ENCODE measurements at places on chromosomes 11 and 22.

DNA sequence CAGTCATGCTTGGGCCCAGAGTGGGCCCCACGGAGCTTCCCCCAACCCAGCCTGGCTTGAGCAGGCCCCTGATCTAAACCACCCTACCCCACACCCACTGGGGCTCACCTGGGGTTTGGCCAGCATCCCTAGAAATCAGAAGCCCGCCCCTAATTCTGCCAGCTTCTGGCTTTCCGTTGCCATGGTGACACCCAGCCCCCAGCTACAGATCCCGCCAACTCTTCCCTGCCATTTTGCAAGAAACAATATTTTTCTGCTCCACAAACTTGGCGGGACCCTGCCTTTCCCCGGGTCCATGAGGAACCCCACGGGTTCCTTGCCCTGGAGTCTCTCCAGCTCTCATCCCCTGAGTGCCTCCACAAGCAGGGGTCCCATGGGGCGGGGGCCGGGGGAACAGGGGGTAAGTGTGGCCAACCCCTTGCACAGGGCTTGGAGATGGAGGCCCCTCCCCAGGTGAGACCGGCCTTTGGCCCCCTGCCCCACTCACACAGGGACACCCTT lies 90.0 kb downstream of the CDKN1C start:
- no peak overlapping the region for H3K4me3 ChIP-seq
- no peaks in the 10 kb centered on the region for H3K4me1 ChIP-seq
- H3K27ac ChIP-seq, result no peak overlapping the region
- H3K36me3 ChIP-seq, result no peaks in the 10 kb centered on the region
- no peaks in the 10 kb centered on the region for H3K27me3 ChIP-seq
- DNase-seq, result no peak

DNA sequence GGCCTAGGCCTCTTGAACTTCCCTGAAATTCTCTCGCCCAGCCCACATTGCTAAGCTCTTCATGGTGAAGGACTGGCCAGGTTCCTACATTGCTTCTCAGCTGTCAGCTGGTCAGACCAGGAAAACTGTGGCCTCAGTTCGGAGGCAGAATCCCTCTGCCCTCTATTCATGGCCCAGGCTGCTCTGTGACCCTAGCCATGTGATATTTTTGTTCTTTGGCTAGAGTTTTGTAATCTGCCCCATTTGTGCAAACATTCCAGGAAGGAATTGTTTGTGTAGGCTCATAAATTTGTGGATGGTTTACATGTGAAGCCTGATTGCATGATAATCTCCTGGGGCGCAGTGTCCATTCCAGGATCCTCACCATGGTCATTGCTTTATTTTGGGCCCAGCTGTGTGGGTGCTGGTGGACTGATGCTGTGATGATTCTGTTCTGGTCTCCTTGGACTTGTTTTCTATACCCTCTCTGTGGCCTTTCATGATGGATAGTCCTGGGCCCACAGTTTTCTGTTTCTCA lies 149.1 kb upstream of the E2F8 start:
- peaks cover 4% of the 10 kb centered on the region for H3K4me1 ChIP-seq
- DNase-seq, result no peak
- peaks cover 6% of the 10 kb centered on the region for H3K27me3 ChIP-seq
- H3K36me3 ChIP-seq, result no peaks in the 10 kb centered on the region
- H3K27ac ChIP-seq, result no peak overlapping the region

DNA sequence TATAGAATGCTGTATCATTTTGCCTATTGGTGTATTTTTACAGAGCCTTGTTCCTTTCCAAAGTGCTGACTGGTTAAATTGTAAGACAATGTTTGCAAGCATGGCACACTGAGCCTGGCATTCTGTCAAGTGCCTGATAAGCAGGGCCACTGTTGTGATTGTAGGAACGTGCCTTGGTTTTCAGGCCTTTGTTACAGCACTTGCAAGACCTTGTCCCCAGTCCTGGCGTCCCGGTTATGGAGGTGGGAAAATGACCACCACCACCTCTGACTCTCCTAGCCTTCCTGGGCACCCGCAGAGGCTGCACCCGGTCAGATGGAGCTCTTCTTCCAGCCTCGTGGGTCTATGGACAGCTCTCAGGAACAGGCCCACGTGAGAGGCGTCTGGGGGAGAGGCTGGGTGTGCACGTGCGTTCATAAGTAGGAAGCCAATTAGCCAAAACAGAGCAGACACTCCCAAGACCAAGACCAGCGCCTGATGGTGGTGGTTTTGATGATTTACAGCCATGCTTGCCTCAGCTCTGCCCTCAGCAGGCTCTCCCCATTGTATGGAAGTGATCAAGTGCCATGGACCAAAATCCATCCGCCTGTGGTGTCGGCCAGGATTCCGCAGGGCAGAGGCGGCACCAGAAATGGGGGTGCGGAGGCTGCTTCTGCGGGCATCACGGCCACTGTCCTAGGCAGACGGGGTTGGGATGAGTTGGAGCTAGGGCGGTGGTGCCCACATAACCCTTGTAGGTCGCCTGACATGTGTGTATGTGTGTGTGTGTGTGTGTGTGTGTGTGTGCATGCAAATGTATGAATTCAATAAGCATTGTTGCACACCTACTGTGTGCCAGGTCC lies 89.8 kb downstream of the RTL6 start:
- H3K27ac ChIP-seq, result no peak overlapping the region
- no peaks in the 10 kb centered on the region for H3K27me3 ChIP-seq
- H3K4me1 ChIP-seq, result no peaks in the 10 kb centered on the region
- H3K4me3 ChIP-seq, result no peak overlapping the region

DNA sequence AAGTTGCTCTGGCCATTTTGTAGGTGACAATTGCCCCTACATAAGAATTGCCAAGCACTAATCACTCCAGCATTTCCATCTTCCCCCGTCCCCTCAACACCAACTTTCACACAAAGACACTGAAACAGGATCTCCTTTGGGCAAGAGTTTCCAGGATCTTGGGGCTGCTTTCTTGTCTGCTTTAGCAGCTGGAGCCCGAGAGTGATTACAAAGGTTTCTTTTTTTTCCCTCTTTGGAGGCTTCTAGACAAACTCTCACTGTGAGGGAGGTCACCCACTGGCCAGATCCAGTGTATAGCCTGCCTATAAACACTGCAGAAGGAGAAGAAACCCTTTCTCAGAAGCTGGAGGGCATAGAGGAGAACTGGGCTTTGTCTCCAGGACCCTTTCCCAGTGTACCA lies 92.5 kb downstream of the APIP start:
- H3K27ac ChIP-seq, result no peak overlapping the region
- peaks cover 10% of the 10 kb centered on the region for H3K27me3 ChIP-seq
- no peak overlapping the region for H3K4me3 ChIP-seq
- DNase-seq, result no peak
- peaks cover 2% of the 10 kb centered on the region for H3K4me1 ChIP-seq
- H3K36me3 ChIP-seq, result no peaks in the 10 kb centered on the region

DNA sequence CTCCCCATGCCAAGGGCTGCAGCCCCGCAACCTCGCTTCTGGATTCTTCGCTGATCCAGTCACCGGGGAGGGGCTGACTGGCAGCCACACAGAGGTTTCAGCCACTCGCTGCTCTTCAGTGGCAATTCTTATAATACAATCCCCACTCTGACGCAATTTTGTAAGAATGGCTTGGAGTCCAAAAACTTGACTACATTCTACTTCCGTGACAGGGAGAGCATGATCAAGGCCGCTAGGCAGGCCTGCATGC lies 14.9 kb downstream of the PPM1F start:
- H3K27me3 ChIP-seq, result no peaks in the 10 kb centered on the region
- DNase-seq, result no peak
- peak overlapping the region; percentile 90 for H3K27ac ChIP-seq
- H3K4me3 ChIP-seq, result peak overlapping the region; percentile 77

GRCh38 chr11:119847853-119848252 lies 118.9 kb upstream of the NECTIN1 start:
- DNase-seq, result no peak
- no peak overlapping the region for H3K27ac ChIP-seq
- no peak overlapping the region for H3K4me3 ChIP-seq
- H3K36me3 ChIP-seq, result no peaks in the 10 kb centered on the region
- no peaks in the 10 kb centered on the region for H3K4me1 ChIP-seq

DNA sequence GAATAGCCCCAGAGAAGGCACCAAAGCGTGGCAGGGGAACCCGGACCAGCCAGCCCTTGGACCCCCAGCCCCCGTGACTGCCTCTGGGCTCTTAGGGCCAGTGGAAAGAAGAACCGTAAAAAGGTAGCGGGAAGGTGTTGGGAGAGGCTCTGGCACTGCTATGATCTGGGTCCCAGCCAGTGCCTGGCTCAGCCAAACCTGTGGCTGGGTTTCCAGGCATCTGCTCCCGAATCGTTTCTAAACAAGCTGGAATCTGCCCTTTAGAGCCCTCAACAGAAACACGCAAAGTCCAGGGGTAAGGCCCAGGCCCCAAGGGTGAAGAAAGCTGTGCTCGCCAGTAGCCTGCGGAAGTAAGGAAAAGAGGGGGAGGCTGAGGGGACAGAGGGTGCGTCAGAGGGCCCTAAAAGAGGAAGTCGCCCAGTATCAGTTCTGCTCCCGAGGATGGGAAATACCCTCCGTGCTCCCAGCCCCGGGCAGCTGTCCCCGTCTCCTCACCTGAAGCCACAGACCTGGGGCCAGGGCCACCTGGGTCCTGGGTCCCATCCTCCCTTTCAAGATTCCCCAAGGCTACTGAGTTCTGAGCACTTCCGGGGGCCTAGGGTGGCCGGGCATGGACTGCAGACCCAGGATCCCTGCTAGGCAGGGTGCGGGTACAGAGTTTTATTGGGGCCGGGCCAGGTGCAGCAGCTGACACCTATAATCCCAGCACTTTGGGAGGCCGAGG lies 24.7 kb downstream of the IL10RA start:
- H3K4me3 ChIP-seq, result no peak overlapping the region
- H3K27me3 ChIP-seq, result no peaks in the 10 kb centered on the region
- peaks cover 12% of the 10 kb centered on the region for H3K36me3 ChIP-seq
- H3K4me1 ChIP-seq, result peaks cover 96% of the 10 kb centered on the region
- DNase-seq, result no peak

DNA sequence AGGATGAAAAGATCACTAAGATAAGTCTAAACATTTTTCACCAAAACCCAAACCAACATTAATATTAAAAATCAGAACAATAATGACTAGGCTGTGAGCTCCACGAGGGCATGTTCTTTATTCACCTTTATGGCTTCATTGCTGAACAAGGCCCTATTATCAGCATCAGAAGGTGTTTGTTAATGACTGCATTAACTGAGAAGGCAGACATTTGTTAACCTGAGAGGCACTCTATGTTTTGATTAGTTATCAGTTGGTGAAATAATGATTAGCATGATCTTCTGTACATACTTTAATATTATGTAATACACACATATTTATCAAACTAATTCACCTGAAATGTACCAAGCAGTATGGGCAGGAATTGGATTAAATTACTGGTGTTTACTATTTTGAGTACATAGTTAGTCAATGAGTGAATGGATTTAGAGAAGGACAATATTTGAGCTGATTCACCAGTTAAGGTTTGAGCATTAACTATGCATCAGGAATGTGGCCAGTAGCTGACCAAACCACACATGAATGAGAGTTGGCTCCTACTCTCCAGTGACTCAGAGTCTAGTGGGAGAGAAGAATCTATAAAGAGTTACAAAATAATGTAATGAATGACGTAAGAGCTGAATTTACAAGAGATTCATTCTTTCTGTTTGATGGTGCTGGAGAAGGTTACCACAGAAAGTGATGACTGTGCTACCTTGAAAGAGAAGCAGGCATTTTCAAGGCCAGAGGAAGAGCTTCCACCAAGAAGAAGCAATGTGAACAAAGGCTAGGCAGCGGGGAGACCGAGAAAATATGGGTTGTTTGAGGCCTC lies 6.7 kb downstream of the IL18 start:
- H3K4me1 ChIP-seq, result peaks cover 2% of the 10 kb centered on the region
- H3K27ac ChIP-seq, result no peak overlapping the region
- H3K4me3 ChIP-seq, result no peak overlapping the region
- peaks cover 4% of the 10 kb centered on the region for H3K27me3 ChIP-seq
- DNase-seq, result peak; percentile 2

- no peaks in the 10 kb centered on the region for H3K36me3 ChIP-seq
- H3K4me1 ChIP-seq, result no peaks in the 10 kb centered on the region
- no peaks in the 10 kb centered on the region for H3K27me3 ChIP-seq
- H3K27ac ChIP-seq, result no peak overlapping the region
- H3K4me3 ChIP-seq, result no peak overlapping the region
Measured at GRCh38 chr11:72896431-72896830, 82.2 kb downstream of the ATG16L2 start.

GRCh38 chr22:49905465-49905864 lies 12.8 kb downstream of the ALG12 start:
- H3K27me3 ChIP-seq, result no peaks in the 10 kb centered on the region
- H3K27ac ChIP-seq, result no peak overlapping the region
- H3K4me3 ChIP-seq, result no peak overlapping the region
- no peaks in the 10 kb centered on the region for H3K4me1 ChIP-seq
- peaks cover 33% of the 10 kb centered on the region for H3K36me3 ChIP-seq

DNA sequence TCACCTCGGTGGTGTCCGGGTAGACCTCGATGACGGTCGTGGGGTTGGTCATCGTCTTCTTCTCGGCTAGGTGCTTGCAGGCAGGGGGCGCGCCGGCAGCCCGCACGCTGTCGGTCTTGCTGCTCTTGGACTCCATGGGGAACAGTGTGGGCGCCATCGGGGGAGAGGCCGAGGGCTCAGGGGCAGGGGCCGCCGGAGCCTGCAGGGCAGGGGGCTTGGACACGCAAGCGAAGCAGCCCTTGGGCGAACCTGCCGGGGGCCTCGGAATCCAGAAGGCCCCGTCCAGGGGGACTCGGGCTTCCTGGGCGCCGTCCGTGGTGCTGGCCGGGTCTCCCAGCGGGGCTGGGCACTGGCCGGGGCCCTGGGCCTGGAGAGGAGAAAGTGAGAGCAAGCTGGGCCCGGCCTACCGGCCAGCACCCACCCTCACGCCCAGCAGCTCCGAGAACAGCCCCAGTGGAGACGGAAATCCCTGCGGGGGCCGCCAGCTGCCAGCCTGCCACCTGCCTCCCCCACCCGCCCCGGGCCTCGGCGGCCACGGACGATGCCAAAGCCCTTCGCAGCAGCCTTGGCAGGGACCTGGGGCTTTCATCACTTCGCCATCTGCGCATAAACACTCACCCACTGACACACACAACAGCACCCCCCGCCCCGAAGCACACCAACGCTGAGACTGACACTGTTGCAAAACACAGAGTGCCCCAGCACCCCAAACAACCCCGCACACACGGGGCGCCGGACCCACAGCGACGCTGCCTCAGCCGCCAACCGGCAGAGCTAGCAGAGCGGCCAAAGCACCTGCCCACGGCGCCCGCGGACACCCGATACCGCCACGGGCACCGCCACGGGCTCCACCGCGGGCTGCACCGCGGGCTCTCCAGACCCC lies 2.4 kb downstream of the IFITM10 start:
- H3K36me3 ChIP-seq, result no peaks in the 10 kb centered on the region
- H3K27ac ChIP-seq, result no peak overlapping the region
- H3K4me1 ChIP-seq, result peaks cover 14% of the 10 kb centered on the region

DNA sequence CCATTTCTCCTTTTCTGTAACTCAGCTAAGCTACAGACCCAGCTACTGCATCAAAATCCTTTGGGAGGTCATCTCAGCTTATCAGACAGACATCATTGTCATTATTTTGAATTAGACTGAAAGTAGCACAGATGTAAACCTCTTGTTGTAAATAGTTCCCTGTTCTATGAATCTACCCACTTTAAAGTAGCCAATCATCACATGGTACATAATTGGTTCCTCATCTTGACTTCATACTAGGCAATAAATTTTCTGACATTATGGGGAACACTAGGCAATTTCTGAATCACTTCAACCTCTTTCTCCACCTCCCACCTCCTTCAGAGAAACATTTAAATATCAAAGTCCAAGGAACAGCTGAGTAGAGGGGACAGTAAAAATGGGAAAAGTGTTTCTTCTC lies 47.9 kb downstream of the MPPED2 start:
- no peaks in the 10 kb centered on the region for H3K27me3 ChIP-seq
- H3K4me3 ChIP-seq, result no peak overlapping the region
- no peaks in the 10 kb centered on the region for H3K4me1 ChIP-seq
- no peak overlapping the region for H3K27ac ChIP-seq
